CD8-positive, alpha-beta T cell (primary cell): ENCODE measurements at places on chromosomes 1 and 21.

- DNase-seq = no peak
These were observed 684.4 kb downstream of the PLA2G4A start for GRCh38 chr1:187513190-187513589.

- no peak for DNase-seq
These were observed 161.2 kb downstream of the NCAM2 start for GRCh38 chr21:21159253-21159899.

GRCh38 chr1:16321176-16321867 lies 31.0 kb downstream of the FBXO42 start:
- DNase-seq = no peak

DNA sequence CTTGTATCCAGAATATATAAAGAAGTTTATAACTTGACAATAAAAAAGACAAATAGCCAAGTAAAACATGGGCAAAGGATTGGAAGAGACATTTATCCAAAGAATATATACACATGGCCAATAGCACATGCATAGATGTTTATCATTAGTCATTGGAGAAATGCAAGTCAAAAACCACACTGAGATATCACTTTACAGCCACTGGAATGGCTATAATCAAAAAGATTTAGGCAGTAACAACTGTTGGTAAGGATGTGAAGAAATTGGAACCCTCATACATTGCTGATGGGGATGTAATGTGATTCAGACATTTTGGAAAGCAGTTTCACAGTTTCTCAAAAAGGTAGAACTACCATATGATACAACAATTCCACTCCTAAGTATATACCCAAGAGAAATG lies 51.1 kb downstream of the SLC44A5 start:
- no peak for DNase-seq

DNA sequence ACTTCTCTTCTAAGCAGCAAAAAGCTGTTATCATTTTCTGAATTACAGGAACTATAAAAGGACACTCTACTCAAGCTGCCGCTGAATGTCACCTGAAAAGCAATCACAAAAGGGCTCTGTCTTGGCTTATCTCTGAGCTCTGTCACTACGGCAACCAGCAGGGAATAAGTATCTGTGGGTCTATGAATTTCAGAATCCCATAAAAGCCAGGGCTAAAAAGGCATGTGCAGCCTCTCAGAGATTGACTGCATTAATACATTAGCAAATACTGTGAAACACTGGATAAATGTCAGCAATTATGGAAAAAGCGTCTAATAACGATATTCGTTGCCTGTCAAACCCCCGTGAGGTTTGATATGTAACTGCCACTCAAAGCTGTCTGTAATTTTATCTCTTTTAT lies 210.2 kb upstream of the DMRTA2 start:
- DNase-seq = no peak

GRCh38 chr1:6889875-6890480 lies 104.7 kb downstream of the CAMTA1 start:
- DNase-seq = peak; percentile 28

GRCh38 chr1:202762019-202762418 lies 46.2 kb downstream of the KDM5B start:
- no peak for DNase-seq
